ENCODE measurements at places on chromosomes 3 and 15.

- DNase-seq, result peak; percentile 51
Measured at GRCh38 chr3:189041482-189042090, 130.2 kb upstream of the TPRG1 start.

DNA sequence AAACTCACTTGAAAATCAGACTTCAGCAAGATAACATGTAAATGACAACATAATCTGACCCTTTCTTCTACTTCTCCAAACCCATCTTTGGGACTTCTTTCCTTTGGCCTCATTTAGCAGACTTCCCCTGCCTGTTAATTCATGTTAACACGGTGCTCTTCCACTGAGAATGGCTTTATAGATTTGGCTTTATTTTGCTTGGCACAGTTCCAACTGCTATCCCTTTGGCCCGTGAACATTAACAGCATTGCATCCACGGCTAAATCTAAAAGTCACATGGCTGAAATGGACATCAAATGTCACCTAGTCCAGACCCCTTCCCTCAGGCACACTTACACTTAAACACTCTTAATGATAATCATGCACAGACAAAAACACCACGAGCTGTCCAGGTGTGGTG, 3.8 kb downstream of the ZMAT3 start:
- DNase-seq, result no peak

DNA sequence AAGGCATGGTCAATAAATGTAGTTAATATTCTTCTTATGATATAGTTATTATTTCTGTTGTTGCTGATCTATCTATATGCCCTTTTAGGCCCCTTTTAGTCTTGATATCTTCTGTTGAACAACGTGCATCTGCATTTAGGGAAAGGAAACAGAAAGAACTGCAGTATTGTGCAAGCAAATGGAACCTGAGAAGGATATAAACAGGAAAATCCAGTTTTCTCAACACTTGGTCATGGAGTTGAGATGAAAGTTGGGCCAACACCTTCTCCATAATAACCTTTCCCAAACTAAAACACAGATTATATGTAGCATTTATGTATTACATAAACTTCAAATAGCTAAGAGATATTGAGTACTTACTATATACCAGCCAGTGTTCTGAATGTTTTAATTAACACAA, 179.7 kb downstream of the ADAMTS9 start:
- DNase-seq, result no peak

- DNase-seq, result no peak
Measured at GRCh38 chr3:109985943-109986555, 648.7 kb upstream of the DPPA4 start.

- no peak for DNase-seq
Measured at GRCh38 chr3:72116226-72116625, 331.3 kb upstream of the PROK2 start.

GRCh38 chr3:172057059-172057458, 17.7 kb downstream of the FNDC3B start:
- DNase-seq, result no peak

DNA sequence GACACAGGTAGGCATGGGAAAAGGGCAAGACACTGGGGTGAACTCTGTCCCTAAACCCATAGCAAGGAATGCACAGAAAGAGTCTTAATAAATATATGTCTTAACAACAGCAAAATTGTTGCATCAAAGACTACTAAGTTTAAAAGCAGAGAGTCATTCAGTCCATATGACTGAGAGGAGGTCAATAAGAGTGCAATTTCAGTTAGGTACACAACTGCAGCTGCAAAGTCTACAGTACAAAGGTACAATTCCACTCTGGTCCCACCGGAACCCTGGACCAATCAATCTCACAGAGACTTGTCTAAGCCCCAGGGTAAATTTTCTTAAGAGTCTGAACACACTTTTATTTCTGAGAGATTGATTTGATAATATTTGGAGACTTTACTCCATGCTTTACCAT, 6.9 kb downstream of the CP start:
- no peak for DNase-seq

- no peak for DNase-seq
Measured at GRCh38 chr15:58773024-58773423, 1.9 kb downstream of the MINDY2 start.

GRCh38 chr3:61736506-61736905, 175.1 kb downstream of the PTPRG start:
- no peak for DNase-seq

GRCh38 chr15:66938114-66938830, 127.1 kb upstream of the SMAD3 start:
- DNase-seq, result no peak

- no peak for DNase-seq
Measured at GRCh38 chr15:22815766-22816165, 22.7 kb upstream of the NIPA2 start.

DNA sequence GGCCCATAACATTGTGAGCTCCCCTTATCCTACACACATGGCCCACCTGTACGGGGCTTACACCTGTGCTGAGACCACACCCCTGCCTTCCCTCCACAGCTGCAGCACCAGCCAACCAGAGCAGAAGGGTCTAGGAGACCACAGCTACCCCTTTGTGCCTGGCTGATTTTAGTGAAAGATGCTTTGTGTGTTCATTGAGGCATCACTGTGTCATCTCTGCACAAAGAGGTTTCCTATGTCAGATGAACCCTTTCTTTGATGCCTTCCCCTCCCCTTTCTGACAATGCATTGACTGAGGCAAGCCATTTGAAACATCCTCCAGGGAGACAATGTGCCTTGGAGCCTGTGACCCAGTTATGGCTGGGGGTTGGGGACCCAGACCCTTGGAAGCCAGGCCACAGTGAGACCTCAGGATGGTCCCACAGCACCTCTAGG, 54.9 kb upstream of the SLC7A14 start:
- DNase-seq, result no peak

DNA sequence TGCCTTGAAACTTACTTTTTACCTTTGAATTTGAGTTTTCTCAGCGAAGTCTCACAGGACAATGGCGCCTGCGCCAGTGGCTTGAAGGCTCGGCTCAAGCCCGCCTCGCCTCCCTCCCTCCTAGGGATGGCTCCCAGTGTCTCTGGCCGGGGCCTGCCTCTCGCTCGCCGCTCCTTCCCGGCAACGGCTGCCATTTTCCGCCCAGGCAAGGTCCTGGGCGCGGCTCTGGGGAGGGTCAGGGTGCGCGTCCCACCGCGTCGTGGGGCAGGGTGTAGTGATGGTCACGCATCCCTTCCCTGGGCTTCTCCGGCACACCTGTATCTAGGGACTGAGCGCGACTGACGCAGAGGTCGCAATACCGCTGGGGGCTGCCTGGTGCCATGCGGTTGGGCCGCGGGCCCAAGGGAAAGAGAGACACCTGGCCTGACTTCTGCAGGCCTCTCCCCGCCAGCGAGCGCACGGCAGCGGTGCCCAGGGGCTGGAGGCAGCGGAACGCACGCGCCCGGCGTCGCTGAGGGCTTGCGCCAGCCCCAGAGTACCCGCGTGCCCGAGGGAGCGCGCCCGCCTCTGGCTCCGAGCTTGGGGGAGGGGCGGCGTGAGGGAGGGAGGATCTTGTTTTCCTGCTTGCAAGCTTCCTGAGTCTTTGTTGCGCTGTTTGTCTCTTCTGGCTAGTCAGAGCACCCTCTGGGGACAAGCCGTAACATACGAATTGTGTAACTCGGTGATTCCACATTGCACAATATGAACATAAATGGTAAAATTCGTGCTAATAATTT, 20.7 kb upstream of the FEM1B start:
- peak; percentile 93 for DNase-seq

DNA sequence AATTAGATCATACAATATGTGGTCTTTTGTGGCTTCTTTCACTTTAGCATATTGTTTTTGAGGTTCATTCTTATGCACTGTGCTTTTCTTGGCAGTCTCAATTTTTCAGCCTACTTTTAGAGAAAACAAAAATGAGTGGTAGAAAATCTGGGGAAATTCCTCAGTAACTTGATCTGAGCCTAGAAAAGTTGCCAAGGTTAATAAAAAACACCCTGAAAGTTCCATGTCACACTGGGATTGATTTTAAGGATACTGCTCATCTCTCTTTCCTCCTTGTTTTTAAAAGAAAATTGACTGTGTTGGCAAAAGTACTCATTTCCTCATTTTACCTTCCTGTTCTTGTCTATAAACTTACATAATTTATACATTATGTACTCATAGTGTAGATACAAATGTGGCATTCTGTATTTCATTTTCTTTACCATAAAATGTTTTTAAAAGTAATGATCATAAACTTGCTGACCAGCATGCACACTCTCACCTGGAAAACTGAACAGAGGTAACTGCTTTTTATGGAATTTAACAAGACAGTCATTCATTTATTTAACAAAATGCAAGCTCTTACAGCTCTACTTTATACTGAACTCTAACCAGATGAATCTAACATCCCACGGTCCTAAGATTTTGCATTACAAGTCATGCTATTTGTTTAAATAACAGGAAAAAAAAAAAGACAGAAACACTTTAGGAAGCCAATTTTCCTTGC, 28.6 kb upstream of the SH3BP5 start:
- no peak for DNase-seq

- DNase-seq, result no peak
Measured at GRCh38 chr15:63010920-63011693, 31.4 kb upstream of the TPM1 start.

DNA sequence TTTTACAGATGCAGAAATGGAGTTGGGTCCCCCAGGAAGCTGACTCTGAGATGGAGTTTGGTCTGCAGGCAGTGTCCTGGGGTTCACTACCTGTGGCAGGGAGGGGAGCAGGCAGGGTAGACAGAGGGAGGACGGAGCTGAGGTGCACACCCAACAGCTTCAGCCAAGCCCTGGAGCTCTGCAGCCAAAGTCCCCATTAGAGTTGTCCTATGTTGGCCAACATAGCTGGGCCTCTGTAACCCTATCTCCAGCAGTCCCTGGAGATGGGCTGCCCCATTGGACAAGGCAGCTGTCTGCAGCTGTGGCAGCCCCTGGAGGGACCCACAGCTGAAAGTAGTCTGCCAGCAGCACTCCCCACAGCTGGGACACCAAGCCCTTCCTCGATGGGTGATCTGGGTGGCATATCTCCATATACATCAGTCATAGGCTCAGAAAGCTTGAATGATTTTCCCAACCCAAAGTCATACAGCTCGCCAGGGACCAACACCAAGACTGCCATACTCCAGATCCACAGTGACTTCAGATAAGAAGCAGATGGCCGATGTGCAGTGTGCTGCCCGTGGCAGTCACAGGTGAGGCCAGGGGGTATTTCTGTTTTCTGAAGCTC, 31.9 kb downstream of the STARD5 start:
- DNase-seq, result no peak

DNA sequence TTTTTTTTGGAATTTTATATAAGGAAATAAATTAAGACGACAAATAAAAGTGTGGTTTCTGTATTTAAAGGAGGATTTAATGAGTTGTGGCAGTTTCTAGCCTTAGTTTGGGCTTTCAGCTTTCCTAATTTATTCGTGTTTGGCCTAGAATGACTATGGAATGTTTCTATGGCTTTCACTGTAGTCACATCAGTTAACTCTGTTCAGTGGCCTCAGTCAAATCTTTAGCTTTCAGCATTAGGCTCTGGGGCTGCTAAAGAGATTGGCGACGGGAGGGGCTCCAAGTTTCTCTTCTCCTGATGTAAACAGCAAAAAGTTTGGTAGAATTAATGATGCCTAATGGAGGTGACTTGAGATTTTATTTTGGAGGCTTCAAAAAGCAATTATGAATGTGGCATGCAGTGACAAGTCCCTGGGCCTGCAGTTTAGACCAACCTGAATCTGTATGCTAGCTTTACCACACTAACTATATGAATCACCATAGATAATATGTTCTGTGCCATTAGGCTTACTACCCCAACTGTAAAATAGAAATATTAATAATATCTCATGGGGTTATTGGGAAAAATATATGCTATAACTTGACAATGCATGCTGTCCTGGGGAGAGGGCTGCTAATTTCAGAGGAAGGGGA, 47.1 kb upstream of the ADGRG7 start:
- no peak for DNase-seq

DNA sequence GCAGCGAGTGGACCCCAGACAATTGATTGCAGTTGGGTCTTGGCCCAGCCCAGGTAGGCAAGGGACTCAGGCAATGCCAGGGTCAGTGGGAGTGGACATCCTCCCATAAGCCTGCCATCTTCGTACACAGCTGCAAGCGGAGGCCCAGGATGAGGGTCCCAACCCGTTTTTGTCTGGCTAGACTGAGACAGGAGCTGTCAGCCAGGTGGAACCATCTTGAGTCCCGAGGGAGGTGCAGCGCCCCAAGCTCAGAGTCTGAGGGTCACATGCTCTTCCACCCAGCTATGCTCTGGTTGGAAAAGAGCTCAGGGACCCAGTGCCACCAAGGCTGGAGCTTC, 22.6 kb upstream of the IP6K2 start:
- no peak for DNase-seq

GRCh38 chr3:130299531-130299930, 45.9 kb upstream of the COL6A5 start:
- DNase-seq, result no peak
